ENCODE measurements at places on chromosomes 1 and 21.

DNA sequence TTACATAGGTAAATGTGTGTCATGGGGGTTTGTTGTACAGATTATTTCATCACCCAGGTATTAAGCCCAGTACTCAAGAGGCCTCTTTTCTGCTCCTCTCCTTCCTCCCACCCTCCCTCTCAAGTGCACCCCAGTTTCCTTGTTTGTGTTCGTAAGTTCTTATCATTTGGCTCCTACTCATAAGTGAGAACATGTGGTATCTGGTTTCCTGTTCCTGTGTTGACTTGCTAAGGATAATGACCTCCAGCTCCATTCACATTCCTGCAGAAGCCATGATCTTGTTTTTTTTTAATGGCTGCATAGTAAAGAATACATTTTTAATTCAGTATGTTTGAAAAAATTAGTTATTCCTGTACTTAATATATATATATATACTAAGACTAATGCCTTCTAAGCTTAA lies 107.7 kb downstream of the CLDN17 start:
- no peaks in the 10 kb centered on the region for H3K27me3 ChIP-seq
- DNase-seq = no peak
- no peaks in the 10 kb centered on the region for H3K36me3 ChIP-seq

- H3K4me3 ChIP-seq = no peak overlapping the region
- H3K36me3 ChIP-seq = no peaks in the 10 kb centered on the region
- DNase-seq = no peak
- no peaks in the 10 kb centered on the region for H3K4me1 ChIP-seq
- H3K27ac ChIP-seq = no peak overlapping the region
- H3K27me3 ChIP-seq = no peaks in the 10 kb centered on the region
Measured at GRCh38 chr1:194175251-194175650, 988.8 kb upstream of the B3GALT2 start.

- DNase-seq = no peak
- H3K27ac ChIP-seq = no peak overlapping the region
- H3K36me3 ChIP-seq = no peaks in the 10 kb centered on the region
- no peaks in the 10 kb centered on the region for H3K27me3 ChIP-seq
Measured at GRCh38 chr1:67261680-67262079, 46.0 kb upstream of the IL12RB2 start.

- no peak overlapping the region for H3K4me3 ChIP-seq
- no peak for DNase-seq
- H3K36me3 ChIP-seq = no peaks in the 10 kb centered on the region
- H3K27ac ChIP-seq = no peak overlapping the region
Measured at GRCh38 chr1:59124166-59124565, 172.7 kb upstream of the FGGY start.

- H3K4me3 ChIP-seq = no peak overlapping the region
- no peaks in the 10 kb centered on the region for H3K27me3 ChIP-seq
- H3K27ac ChIP-seq = no peak overlapping the region
- H3K4me1 ChIP-seq = peaks cover 10% of the 10 kb centered on the region
- peaks cover 7% of the 10 kb centered on the region for H3K36me3 ChIP-seq
Measured at GRCh38 chr1:215594640-215595039, 27.5 kb downstream of the KCTD3 start.

DNA sequence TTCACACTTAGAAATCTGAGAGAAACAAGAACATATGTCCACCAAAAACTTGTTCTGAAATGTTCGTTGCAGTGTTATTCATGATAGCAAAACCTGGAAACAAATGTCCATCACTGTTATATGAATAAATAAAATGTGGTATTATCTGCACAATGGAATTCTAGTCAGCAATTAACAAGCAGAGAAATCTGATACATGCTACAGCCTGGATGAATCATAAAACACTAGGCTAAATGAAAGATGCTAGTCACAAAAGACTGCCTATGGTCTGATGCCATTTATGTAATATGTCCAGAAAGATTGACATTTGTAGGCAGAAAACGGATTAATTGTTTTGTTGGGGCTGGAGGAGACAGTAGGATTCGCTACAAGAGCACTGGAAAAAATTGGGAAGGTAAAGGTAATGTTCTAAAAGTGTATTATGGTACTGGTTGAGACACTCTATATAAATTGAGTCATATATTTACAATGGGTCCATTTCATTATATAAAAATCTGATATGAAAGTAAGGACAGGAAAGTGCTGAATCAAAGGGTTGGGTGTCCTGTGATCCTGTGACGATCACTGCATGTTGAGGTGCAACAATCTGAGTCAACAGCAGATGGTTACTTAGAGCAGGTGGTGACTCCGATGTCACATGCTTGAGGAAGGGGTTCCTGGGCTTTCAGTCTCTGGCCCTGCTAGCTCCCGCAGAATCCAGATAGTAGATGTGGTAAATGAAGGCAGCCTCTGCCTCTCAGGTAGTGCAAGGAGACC lies 102.1 kb upstream of the NBPF4 start:
- no peak overlapping the region for H3K4me3 ChIP-seq
- H3K36me3 ChIP-seq = no peaks in the 10 kb centered on the region
- H3K27ac ChIP-seq = no peak overlapping the region
- no peaks in the 10 kb centered on the region for H3K27me3 ChIP-seq
- DNase-seq = no peak

DNA sequence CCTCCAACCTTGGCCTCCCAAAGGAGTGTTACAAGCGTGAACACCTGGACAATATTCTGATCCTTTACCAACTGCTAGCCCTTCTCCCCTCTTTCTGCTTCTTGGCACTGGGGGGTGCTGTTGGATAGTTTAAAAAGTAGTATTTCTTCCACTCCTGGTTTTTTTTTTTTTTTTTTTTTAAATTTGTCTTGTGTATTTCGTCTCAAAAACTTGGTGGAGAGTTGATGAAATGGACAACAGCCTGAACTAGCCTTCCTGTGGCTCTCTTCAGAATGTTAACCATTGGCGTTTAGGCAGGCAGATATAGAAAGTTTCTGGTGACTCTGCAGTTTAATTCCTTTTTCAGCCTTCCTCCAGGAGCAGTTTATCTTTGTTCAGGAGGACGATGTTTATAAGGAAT lies 69.7 kb upstream of the USP24 start:
- no peaks in the 10 kb centered on the region for H3K4me1 ChIP-seq
- no peak for DNase-seq

- H3K36me3 ChIP-seq = no peaks in the 10 kb centered on the region
- DNase-seq = no peak
- H3K4me1 ChIP-seq = no peaks in the 10 kb centered on the region
Measured at GRCh38 chr1:22584001-22584562, 20.8 kb downstream of the EPHA8 start.

DNA sequence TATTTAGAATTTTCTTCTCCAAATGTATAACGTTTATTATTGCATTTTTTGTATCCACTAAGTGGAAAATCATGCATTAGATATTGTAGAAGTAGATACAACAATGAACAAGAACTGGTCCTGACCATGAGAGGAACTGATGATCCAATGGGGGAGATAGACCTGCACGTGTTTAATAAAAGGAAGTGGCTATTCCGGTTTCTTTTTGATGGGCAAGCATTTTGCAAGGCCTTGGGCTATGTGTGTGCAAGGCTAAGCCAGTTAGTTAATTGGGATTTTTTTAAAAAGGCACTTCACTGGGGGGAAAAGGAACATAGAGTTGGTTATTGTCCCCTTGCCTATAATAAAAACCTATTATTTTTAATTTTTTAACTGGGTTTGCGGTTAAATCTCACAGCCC lies 961 bp upstream of the VCAM1 start:
- DNase-seq = no peak
- no peak overlapping the region for H3K27ac ChIP-seq
- no peaks in the 10 kb centered on the region for H3K27me3 ChIP-seq
- no peak overlapping the region for H3K4me3 ChIP-seq
- H3K36me3 ChIP-seq = no peaks in the 10 kb centered on the region

GRCh38 chr1:201773764-201774163 lies 55.2 kb upstream of the IPO9 start:
- no peak overlapping the region for H3K4me3 ChIP-seq
- H3K36me3 ChIP-seq = no peaks in the 10 kb centered on the region
- no peaks in the 10 kb centered on the region for H3K27me3 ChIP-seq
- H3K27ac ChIP-seq = no peak overlapping the region
- no peaks in the 10 kb centered on the region for H3K4me1 ChIP-seq

Data from pancreas (tissue), 10 donors.